Urinary bladder (tissue), 4 donors: ENCODE measurements at places on chromosomes 3 and 15. TPM values are rescaled to one million over a fixed set of nuclear protein-coding genes. Genes with fewer than 3 reads are reported as not detected.

The ATP13A5 gene
- not detected for total RNA-seq

The P2RY1 gene
- 23.7 TPM for total RNA-seq

- DNase-seq, result no peak
Measured at GRCh38 chr3:111412656-111413055, 129.3 kb upstream of the CD96 start.

- no peak for DNase-seq
Measured at GRCh38 chr15:99385865-99386264, 134.6 kb downstream of the LRRC28 start.

- DNase-seq, result no peak
Measured at GRCh38 chr3:9279966-9280365, 30.5 kb upstream of the SRGAP3 start.

DNA sequence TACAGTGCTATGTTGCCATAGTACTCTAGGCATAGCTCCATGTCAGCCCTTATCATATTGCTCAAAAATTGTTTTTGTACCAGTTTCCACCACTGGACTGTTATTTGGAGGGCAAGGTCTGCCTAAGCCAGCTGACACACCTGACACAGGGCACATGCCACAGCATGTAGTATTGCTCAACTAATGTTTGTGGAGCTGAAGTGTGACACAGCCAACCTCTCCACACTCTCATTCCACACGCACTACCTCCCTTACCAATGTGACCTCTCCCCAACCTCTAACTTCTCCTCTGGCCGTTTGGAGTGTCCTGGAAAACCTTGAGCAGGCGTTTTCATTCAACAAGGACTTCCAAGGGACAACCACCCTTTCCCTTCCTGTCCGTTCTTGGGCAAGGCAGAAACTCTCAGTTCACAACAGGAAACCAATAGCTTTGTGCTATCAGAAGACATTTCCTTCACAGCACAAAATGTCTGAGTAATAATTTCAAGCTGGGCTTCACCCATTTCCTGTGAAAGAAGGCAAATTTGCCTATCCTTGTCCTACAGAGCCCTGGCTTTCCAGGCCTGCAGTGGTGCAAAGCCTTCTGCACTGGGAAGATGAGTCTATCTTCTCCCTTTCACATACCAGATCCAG is 38.4 kb downstream of the TLNRD1 start:
- no peak for DNase-seq
